Left lung (tissue), 14 donors: ENCODE measurements at places on chromosomes 6 and 20. TPM values are rescaled to one million over a fixed set of nuclear protein-coding genes. Genes with fewer than 3 reads are reported as not detected.

- H3K4me3 ChIP-seq: no peak overlapping the region
- no peaks in the 10 kb centered on the region for H3K36me3 ChIP-seq
- H3K27me3 ChIP-seq: no peaks in the 10 kb centered on the region
These were observed 29.3 kb upstream of the SLC23A2 start for GRCh38 chr20:5030348-5031205.

The ADA gene
- 7.4 TPM for polyA plus RNA-seq

The SFTA2 gene
- polyA plus RNA-seq: 11.8 TPM

DNA sequence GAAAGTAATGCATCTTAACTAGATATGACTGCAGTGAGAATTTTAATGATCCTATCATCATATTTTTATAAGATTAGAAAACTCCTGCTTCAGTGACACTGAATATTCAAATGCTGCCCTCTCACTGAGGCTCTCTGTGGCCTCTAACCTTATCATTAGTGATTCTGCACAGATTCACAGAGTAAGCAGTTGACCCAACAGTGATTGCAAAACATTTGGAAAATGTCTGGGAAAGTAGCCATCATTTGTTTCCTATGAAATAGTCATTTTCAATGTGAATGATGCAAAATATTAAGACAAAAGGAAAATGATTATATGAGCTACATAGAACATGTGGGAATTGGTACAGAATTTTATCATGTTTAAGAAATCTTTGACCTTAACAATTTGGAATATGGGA, 210.3 kb downstream of the TBX18 start:
- H3K27ac ChIP-seq: no peak overlapping the region
- H3K27me3 ChIP-seq: no peaks in the 10 kb centered on the region
- no peaks in the 10 kb centered on the region for H3K36me3 ChIP-seq
- no peak for DNase-seq
- H3K4me3 ChIP-seq: no peak overlapping the region

The PAK5 gene
- 0.34 TPM for polyA plus RNA-seq

The PKIB gene
- 2.7 TPM for polyA plus RNA-seq

- no peak overlapping the region for H3K27ac ChIP-seq
- no peak for DNase-seq
- no peaks in the 10 kb centered on the region for H3K4me1 ChIP-seq
- H3K36me3 ChIP-seq: no peaks in the 10 kb centered on the region
- H3K4me3 ChIP-seq: no peak overlapping the region
These were observed 135.6 kb upstream of the PTPRK start for GRCh38 chr6:128655978-128656498.

GRCh38 chr20:2139250-2139649, 37.6 kb downstream of the STK35 start:
- H3K27me3 ChIP-seq: no peaks in the 10 kb centered on the region
- peaks cover 8% of the 10 kb centered on the region for H3K36me3 ChIP-seq
- DNase-seq: no peak
- peaks cover 5% of the 10 kb centered on the region for H3K4me1 ChIP-seq

The TINAG gene
- not detected for polyA plus RNA-seq

The TMEM244 gene
- not detected for polyA plus RNA-seq

The ZBTB9 gene
- 9.6 TPM for polyA plus RNA-seq

GRCh38 chr6:136594671-136595070, 44.4 kb upstream of the MAP7 start:
- peak overlapping the region; percentile 85 for H3K27ac ChIP-seq
- H3K4me3 ChIP-seq: no peak overlapping the region
- H3K36me3 ChIP-seq: no peaks in the 10 kb centered on the region
- H3K4me1 ChIP-seq: peaks cover 26% of the 10 kb centered on the region

The AAR2 gene
- polyA plus RNA-seq: 34.1 TPM

The GGTLC1 gene
- polyA plus RNA-seq: 1.3 TPM

DNA sequence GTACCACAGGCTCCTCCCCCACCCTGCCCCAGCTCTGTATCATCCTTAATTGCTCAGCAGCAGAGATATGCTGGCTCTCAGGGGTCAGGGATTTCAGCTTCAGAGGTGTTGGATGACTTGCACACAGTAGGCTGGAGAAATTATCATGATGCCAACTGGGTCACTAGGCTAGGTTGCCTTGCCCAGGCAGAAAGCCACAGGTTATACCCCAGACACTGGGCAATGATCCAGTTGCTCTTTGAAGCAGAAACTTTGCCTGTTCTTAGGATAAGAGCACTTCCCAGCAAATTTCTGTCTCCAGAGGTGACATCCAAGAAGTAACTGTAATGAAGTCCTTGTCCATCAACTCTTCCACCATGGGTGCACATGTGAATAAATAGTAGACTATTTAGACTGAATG, 38.3 kb upstream of the SCML4 start:
- DNase-seq: no peak
- H3K4me1 ChIP-seq: no peaks in the 10 kb centered on the region
- peaks cover 6% of the 10 kb centered on the region for H3K36me3 ChIP-seq
- H3K27ac ChIP-seq: no peak overlapping the region
- no peaks in the 10 kb centered on the region for H3K27me3 ChIP-seq
- no peak overlapping the region for H3K4me3 ChIP-seq

GRCh38 chr6:26447257-26447656, 7.0 kb downstream of the BTN3A3 start:
- no peaks in the 10 kb centered on the region for H3K36me3 ChIP-seq
- no peak overlapping the region for H3K27ac ChIP-seq
- DNase-seq: no peak
- no peaks in the 10 kb centered on the region for H3K27me3 ChIP-seq
- H3K4me1 ChIP-seq: peaks cover 6% of the 10 kb centered on the region

The TULP1 gene
- polyA plus RNA-seq: 6.0 TPM

DNA sequence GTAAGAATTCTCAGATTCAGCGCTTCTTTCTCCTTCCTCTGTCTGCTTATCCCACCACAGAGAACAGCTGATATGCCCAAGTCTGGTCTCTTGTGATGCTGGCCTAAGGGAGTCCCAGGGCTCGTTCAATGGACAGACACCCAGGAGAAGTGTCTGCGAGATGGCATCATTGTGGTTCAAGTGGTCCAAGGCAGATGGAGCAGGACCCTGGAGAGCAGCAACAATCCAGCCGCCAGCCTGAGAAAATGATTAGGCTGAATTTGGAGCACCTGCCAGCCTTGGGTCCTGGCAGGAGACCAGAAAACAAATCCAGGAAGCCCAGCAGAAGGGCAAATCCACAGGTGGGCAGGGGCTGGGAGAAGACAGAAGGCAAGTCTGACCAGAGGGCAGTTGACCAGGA, 145.8 kb downstream of the PTPRT start:
- no peak overlapping the region for H3K27ac ChIP-seq
- DNase-seq: no peak
- H3K4me1 ChIP-seq: no peaks in the 10 kb centered on the region
- H3K36me3 ChIP-seq: no peaks in the 10 kb centered on the region
- no peak overlapping the region for H3K4me3 ChIP-seq
